CD4-positive, alpha-beta T cell treated with Interleukin-1 beta for 1 hour (primary cell): ENCODE measurements at places on chromosomes 2 and 18.
A peak's percentile ranks its signal among the peaks of the same experiment; 100 is the strongest.

- DNase-seq: no peak
Observed at GRCh38 chr2:17540093-17540812, at the start of gene VSNL1. TSS of gene VSNL1 (plus strand) at chr2:17540696. CDS start at chr2:17592075, 51,379 bp downstream.

- no peak for DNase-seq
Observed at GRCh38 chr2:10646153-10646552, 43.6 kb downstream of the NOL10 start.

DNA sequence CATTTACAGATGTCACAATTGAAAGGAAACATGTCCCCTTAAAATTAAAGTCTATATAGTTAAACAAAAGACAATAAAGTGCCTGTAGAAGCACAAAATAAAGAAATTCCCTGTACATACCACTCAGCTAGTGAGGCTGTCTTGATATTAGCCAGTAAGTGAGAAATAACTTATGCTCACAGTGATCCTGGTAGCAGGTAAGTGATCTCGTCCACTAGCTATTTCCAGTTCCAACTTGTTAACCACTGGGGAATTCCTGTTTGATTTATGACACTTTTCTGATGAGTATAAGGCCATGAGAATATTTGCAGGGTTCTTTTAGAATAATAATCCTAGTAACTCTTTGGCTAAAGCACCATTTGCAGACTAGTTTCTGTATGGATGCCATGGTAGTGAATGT, 127.9 kb upstream of the PGAP1 start:
- no peak for DNase-seq

GRCh38 chr2:225190987-225191386, 148.7 kb upstream of the DOCK10 start:
- no peak for DNase-seq

DNA sequence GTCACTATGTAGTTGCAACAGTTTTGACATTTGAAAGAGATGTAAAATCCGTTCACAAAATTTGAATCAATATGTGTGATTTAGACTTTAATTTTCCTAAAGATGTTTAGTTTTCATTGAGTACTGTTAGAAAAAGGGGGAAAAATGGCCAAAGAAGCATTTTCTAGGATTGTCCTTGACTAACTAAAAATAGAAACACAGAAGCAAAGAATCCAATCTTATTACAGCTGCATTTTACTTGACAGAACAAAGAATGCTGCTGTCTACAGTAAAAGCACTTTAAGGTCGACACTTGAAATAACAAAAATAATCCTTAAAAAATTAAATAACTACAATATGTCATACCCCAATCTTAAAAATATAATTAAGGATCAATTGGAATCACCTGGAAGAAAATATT, 48.9 kb downstream of the FRZB start:
- DNase-seq: no peak

- DNase-seq: no peak
Observed at GRCh38 chr2:195633974-195634373, 23.1 kb upstream of the SLC39A10 start.

- DNase-seq: no peak
Observed at GRCh38 chr2:171889808-171890207, 4.2 kb downstream of the SLC25A12 start.

DNA sequence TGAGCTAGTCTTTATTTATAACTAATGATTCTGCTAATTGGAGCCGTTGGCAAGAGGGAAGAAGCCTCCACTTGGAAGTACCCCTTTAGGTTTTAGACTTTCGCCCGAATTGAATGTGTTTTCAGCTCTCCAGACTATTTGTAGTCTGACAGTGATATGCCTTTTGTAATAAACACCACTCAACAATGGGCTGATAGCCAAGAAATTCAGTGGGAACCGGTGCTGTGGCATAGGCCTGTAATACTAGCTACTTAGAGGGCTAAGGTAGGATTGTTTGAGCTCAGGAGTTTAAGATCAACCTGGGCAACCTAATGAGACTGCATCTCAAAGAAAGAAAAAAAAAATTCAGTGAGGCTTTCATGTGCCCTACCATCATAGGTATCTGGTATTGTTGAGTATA, 13.6 kb upstream of the ZSCAN30 start:
- no peak for DNase-seq

- DNase-seq: no peak
Observed at GRCh38 chr2:197241596-197241995, 69.0 kb downstream of the ANKRD44 start.

GRCh38 chr18:72468021-72468710, 76.0 kb downstream of the CBLN2 start:
- DNase-seq: no peak

DNA sequence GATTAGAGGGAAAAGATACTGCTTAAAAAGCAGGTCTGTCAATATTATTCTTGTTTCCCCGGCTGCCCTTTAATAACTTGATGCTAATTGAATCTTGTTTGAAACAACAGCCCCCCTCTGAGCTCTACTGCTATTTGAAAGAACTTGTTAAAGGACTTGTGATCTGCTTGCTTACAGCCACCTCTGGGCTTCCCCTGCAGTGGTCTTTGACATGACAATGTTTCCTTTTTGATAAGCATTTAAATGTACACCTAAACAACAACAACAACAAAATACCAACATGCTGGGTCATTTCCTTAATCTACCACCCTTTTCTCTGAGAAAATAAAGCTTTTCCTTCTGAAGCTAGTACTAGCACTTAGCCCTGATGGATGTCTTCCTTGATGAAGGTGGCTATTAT, 3.9 kb downstream of the HOXD1 start:
- no peak for DNase-seq

DNA sequence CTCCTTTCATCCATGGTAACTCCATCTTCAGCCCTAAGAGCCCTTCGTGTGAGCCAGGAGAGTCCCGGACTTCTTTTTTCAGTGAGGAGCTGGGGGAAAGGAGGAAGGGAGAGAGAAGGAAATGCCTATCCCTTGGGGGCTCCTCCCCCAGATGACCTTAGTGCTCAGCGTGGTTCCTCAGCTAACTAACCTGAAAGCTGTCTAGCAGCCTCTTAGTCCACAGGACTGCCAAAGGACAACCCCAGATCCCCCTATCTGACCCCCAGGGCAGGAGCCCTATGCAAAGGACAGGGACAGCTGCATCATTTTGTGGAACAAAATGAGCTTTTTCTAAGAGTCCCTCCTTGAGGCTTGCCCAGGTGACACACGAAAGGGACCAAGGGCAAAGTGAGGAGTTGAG, 7.9 kb downstream of the SPR start:
- DNase-seq: no peak

DNA sequence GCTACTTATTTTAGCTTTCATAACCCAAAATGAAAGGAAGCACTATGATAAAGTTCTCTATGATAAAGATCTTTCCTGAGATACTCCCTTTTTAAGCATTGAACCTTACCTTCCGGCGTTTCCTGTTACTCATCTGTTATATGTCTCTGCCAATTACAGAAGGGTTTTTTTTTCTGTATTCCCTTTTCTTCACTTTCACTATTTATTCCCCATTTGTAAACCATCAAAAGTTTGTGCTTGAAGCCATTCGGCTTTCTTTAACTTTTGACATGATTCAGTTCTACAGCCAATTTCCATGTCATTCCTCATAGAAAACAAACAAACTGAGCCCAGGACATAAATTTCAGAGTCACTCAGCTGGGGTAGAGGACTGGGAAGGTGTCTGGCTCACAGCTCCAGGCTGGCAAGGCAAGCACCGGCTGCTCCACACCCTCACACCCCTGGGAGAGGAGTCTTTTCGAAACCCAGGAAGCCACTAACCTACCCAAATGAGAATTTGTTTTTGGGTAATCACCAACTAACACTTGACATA, 429.4 kb upstream of the TRIB2 start:
- DNase-seq: no peak

DNA sequence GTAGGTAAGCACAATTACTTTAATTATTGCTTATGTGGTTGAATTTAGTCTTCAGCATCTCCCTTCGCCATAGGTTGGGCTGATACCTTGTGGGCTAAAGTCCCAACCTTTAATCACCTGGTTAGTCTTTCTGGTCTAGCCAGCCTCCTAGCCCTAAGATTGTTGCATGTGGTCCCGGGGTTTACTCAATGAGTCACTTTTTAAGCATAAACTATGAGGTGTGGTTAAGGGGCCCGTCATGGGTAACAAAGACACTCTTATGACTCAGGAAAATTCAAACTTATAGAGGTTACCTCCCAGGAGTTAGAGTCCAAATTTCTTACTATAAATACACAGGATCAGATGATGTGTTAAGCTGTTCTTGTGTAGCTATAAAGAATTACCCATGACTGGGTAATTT, 841.6 kb downstream of the TRIB2 start:
- no peak for DNase-seq

- peak; percentile 14 for DNase-seq
Observed at GRCh38 chr2:152466980-152467676, 132.2 kb downstream of the FMNL2 start.

- DNase-seq: no peak
Observed at GRCh38 chr18:32152705-32153448, 37.0 kb upstream of the MEP1B start.

DNA sequence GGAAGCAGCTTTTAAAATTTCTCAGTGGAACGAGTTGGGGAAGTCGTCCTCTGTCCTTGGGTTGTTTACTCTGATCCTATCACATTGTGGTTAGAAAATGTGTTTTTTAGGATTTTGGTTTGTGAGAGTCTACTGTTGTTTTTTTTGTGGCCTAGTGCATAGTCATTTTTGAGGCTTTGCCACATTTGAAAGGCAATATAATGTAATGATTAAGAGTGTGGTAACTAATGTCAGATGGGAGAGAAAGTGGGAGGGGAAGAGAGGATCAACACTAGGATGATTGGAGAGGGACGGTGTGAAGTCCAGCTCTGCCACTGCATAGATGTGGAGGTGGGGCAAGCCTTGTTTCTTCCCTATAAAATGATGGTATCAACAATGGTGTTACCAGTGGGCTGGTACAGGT, 8.5 kb downstream of the SP140L start:
- no peak for DNase-seq

- no peak for DNase-seq
Observed at GRCh38 chr2:11680901-11681721, 11.1 kb upstream of the NTSR2 start.

- no peak for DNase-seq
Observed at GRCh38 chr2:144550911-144551310, 31.0 kb upstream of the ZEB2 start.

DNA sequence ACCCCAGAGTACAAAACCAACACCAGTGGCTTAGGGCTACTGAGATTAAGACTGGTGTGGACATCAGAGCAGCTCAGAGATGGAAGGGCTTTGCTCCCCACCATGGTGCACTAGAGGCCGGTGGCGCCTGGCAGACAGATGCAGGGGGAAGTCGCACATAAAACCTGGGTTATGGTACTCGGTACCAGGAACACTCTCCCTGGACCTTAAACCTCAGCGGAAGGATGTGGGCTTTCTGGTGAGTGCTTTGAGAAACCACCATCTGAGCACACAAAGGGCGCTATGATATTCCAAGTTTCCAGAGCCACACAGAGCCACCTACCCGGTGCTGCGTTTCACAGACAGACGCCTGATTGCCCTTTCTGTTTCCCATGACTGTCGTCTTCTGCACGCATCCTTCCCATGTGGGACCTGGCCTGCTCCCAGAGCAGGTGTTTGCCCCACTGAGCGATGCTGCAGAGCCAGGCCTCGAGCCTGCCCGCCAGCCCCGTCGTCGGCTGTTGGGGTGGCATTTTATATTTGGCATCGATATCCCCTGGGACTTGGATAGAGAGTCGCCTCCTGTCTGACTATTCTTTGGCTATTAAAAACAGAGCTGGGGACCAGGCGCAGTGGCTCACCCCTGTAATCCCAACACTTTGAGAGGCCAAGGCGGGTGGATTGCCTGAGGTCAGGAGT, 89.5 kb upstream of the ODC1 start:
- no peak for DNase-seq

GRCh38 chr2:239278941-239279365, 121.9 kb downstream of the HDAC4 start:
- no peak for DNase-seq

GRCh38 chr2:113276216-113276760, 2.4 kb downstream of the PAX8 start:
- no peak for DNase-seq

GRCh38 chr2:238024986-238025385, 35.8 kb upstream of the SCLY start:
- DNase-seq: no peak

GRCh38 chr2:133157141-133157540, 411.1 kb downstream of the NCKAP5 start:
- DNase-seq: no peak

DNA sequence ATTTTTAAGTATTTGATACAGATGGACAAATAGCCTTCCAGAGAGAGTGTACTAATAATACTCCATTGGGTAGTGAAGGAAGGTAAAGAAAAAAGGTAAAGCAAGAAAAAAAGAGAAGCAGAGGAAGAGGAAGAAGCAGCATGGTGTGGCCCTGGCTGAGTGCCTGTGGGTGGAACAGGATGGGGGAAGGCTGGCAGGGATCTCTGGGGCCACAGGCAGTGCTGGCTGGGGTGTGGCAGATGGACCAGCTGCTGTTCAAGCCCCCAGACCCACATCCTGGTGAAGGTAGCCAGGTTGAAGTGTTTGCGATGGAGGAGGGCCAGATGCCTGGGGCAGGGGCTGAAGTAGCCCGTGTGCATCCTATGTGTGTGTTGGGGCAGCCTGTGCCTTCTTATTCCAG, 79.0 kb downstream of the DYSF start:
- no peak for DNase-seq

DNA sequence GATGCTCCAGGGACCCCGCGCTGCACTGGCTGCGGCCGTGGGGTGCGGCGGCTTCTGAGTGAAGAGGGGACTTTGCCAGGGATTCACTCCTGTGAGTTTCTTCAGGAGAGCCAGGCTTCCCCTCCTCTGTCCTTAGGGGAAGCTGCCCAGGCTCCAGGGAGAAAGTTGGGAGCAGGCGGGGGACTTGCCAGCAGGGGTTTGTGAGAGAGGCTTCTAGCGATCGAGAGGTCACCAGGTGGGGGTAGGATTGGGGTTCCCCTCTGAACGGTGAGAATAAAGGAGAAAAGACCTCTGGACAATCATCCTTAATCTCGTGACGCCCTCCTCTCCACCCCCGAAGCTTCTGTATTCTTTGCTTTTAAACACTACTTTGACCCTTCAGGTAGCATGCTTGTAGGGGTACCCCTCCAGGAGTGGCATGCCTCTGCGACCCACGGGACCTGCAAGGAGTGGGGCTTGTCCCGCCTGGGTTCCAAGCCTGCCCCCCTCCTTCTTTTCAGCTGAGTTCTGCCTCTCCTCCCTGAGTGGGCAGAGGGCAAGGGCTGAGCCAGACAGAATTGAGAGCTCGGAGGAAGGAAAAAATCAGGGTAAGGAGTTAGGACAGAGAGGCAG, 601 bp downstream of the PROKR1 start:
- no peak for DNase-seq
